ENCODE measurements at places on chromosomes 1 and 21.

DNA sequence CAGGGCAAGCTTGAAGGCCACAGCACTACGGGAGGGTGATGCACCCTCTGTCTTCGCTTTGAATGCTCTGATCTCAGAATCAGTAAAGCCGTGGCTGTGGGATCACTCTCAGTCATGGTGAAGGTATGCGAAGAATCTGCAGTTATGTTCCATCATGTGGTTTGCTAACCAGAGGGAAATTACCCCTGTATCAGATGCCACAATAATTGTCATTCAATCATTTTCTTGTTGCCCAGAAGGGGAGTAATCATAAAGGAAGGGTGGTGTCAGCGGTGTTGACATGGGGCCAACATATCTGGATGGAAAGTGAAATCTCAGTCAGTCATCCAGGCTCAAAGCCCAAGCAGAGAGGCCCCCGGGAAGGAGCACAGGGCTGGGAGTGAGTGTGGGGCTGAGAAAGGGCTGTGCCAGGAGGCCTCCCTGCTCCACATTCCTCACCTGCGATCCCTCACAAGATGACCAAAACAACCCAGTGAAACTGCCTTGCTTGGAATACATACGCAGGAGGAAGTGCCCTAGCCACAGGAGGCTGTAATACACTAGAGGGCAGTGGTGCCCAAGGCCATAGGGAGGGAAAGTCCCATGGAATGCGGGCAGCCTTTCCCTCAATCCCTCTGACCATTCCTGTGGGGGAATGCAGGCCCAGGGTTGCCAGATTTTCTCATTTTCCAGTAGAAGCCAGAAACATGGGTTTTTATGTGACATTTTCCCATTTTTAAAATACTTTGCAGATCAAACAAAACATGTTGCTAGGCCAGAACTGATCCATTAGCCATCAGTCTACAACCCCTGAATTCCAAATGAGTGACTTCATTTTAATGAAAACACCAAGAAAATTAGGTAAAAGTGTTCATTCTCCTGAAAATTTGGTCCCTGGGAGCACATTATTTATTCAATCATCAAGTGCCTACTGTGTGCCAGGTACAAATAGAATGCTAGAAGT, 95.7 kb upstream of the VANGL1 start:
- no peak for DNase-seq

GRCh38 chr21:45742247-45742646, 98.7 kb downstream of the PCBP3 start:
- DNase-seq = no peak

- DNase-seq = no peak
Measured at GRCh38 chr1:227780101-227781044, 35.1 kb upstream of the PRSS38 start.

- DNase-seq = no peak
Measured at GRCh38 chr1:11880911-11881748, 22.4 kb upstream of the NPPB start.

DNA sequence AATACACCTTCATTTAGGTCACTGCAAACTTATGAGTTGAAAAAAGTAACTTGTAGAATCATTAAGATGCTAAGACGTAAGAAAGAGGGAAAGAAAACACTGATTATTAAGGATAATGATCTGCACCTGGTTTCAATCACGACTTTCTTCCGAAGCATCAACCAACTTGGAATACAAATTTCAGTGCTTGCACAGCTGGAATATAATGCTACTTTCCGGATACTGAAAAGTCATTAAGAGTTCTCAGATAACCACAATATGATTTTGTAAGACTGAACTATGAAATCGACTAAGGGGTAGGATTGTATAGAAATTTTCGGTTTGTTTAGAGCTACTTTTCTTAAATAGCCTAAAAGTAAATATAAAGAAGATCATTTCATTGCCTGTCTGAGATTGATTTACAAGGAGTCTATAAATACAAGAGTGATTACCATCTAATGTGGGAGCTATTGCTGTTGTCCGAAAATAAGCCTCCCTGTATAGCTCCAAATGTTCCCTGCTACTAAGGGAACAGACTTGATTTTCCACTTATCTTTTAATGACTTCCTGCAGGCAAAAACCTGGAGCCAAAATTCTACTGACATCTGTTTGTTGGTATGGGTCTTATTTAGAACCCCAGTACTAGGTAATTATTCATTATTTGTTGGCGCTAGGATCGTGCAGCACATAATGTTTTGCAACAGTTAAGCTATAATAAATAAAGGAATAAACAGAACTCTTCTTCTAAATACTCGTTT, 673.3 kb downstream of the KCNT2 start:
- DNase-seq = no peak

Data from KG1 (cell line).